ENCODE measurements at places on chromosomes 3 and 15.
A peak's percentile ranks its signal among the peaks of the same experiment; 100 is the strongest.

DNA sequence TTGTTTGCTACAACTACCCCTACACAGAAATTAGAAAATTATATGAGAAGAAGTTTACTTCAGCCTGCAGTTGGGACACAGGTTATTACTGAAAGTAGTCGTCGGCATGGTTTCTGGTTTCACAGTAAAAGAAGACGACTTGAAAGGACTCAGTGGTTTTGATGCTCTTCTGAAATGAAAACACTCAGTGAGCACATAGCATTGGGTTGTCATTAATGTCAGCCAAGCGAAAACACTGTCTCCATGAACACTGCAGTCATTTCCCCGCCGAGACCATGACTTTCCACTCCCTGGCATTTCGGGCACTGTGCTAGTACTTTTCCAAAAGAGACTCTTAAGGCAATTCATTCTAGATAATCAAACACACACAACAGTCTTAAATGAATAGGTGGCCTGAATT is 69.2 kb upstream of the ICE2 start:
- no peak for DNase-seq

DNA sequence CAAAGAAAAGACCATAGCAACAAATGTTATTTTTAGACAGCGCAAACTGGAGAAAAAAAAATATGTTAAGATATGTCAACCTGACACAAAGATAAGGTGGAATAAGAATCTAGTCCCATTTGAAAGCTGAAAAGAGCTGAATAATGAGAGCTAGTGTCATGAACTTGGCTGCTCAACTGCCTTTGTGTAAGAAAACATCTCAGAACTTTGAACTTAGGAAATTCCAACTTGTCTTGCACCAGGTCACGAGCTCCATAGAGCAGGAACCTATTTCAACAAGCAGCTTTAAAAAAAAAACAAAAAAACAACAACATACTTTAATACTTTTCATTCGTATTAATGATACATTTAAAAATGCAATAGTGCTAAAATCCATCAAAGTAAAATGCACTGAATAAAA is 79.5 kb downstream of the ZNF280D start:
- DNase-seq = no peak

DNA sequence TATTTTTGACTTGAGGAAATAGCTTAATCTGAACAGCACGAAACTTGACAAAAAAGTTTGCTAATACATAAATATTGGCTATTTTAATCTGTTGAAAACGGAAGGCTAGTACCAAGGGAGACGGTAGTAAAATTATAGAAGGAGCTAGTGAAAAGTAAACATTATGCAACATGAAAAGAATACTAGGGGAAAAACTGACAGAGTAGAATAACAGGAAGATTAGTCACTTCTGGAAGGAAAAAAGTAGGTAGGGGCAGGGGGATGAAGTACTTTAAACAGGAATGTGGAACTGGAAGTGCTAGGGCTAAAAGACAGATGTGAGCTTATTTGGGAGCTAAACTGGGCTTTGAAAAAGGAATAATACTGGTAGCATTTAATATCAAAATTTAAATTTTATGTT is 60.1 kb downstream of the MBNL1 start:
- DNase-seq = peak; percentile 67

DNA sequence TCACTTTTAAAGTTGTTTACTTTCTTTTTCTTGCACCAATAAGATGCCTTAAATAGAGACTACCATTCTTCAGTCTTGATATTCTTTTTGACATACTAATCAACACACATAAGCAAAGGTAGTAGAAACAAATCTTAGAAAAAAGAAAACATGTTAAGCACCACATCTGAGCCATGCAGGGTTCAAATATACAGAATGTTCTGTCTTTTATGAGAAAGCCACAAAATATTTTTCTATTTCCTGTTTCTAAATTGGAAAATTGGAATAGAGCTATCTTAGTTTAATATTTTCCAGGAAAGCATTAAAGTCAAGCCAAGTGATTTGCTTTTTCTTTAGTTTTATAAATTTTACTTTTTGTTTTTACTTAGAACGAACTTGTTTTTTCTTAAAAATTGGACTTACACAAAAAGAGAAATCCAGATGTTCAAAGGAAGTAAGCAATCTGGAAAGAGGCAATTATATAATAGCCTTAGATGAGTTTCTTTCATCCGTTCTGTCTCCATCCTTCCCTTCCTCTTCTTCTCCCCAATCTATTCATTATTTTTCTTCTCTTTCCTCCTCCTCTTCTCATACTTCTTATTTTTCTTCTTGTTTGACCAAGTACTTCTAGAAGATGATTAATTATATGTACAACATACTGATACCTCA is 731.7 kb downstream of the SQOR start:
- peak; percentile 10 for DNase-seq

DNA sequence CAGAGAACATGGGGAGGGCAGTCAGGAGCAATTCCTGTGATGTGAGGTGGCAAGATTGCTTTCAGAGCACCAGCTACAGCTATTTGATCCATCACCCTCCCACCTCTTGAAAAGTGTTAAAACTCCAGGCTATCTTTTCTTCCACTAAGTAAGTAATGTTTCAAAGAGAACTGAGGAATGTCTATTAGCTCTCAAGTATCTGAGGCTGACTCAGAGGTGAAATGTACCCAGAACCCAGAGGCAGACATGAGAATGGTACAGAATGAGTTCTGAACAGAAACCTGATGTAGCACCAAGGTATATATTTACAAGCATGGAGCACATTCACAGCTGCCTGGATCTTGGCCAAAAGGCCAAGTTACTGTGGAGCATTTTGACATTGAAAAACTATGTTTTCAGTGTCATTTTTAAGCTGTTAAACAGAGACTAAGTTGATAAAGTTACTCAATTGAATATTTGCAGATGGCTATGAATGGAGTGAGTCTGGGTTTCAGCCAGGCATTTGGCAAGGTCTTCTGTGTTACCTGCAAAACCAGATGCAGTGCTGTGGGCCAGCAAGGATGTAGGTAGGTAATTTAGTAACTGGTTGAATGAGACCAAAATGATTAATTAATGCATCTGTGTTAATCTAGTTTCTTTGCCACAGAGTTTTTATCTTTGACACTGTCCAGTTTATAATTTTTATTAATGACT is 227.7 kb upstream of the CD96 start:
- no peak for DNase-seq

DNA sequence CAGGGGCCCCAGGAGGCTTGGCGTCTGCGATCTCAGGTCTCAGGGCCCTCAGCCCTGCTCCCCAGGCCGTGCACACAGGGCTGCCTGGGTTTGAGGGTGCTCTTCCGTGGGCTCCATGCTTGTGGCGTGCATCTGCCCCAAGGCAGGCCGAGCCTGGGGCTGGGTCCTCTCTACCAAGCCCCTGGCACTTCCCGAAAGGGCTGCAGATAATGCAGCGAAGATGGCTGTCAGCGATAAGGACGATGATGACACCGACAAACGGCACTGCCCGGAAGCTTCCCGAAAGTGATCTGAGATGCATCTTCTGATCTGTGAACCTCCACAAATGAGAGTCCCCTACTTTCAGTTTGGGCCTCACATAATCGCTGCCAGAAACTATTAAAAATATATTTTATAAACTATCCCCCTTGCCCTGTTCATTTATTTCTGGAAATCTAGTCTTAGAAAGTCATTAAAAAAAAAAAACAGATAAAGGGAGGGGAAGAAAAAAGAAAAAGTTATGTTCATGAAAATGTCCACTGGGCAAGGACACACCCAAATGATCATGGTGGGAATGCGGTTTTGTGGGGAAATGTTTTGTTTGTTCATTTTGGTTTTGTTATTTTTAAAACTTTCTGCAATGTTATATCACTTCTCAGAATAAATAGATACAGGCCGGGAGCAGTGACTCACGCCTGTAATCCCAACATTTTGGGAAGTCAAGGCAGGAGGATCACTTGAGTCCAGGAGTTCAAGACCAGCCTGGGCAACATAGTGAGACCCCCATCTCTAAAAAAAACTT is 51.5 kb downstream of the RPN1 start:
- no peak for DNase-seq

DNA sequence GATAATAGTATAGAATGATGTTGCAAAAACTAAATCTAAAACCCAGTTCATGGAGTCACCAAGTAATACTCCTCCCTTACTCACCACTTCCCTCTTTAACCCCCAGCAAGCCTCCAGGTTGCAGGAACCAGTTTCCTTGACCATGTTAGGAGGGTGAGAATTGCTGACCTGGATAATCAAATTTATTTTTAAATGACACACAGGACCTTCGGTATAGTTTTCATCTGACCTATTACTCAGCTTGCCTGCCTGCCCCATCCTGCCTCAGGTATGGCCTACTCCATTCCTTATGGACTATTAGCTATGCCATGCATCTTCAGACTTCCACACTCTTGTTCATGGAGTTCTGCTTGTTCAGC is 883 bp downstream of the RTP4 start:
- DNase-seq = no peak

- no peak for DNase-seq
Observed at GRCh38 chr15:98770984-98771383, 122.6 kb downstream of the IGF1R start.

DNA sequence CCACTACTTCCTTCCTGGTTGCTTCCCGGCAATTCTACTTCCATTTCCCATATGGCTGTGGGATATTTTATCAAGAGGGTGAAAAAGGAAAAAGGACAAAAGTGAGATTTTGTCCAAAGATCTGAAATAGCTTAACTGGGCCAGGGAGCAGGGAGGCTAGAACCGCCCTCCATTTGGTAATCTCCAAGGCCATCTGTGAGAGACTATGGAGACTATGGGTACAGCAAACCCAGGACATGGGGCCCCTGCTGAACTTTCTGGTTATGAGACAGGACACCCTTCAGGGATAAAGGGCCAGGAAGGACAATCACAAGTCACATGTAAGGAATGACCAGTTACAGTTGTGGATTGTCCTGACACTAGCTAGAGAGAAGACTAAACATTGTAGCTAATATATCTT is 24.3 kb downstream of the ZSCAN2 start:
- DNase-seq = no peak

- no peak for DNase-seq
Observed at GRCh38 chr3:195208183-195208582, 62.8 kb downstream of the XXYLT1 start.

- DNase-seq = no peak
Observed at GRCh38 chr3:107925851-107926250, 165.0 kb downstream of the CD47 start.

DNA sequence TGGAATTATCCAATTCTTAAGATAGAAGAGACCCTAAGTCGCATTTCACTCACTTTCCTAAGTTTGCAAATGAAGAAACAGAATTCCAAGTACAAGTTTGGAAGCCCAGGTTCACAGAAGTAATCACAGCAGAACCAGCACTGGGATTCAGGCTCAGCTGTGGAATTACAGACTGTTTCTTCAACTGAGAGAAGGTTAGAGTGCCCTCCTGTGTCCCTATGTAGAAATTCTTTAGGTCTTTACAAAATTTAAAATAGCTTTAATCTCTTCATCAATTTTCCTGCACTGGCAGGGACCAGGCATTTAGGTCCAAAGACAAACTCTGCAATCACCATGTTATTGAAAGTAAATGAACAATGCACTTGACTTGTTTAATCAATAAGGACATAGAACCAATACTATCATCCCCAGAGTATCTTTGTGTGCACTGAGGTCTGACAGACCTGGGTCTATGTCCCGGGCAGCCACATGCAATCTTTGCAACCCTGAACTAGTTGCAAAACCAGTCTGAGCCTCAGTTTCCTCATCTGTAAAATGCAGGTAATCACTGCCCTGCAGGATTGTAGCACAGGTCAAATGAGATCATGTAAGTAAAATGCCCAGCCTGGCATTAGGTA is 96.3 kb upstream of the ZBED2 start:
- peak; percentile 48 for DNase-seq

DNA sequence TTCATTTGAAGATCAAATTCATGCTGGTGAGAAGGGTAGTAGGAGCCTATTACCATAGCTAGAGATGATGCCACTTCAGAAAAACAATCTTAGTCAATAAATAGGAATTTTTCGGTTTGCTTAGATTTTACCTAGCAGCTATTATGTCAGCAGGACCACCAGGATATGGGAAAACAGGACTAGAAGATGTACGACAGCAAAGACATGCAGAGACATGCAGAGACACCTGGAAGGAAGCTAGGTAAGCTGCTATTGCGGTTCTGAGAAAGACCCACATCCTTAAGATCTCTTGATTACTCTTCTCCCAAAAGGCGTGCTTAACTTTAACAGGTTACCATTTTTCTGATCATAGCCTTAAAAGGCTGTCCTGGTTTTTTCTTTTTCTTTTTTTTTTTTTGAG is 64.8 kb upstream of the THSD4 start:
- DNase-seq = no peak

GRCh38 chr3:12300137-12300536 is 11.3 kb downstream of the PPARG start:
- DNase-seq = no peak

DNA sequence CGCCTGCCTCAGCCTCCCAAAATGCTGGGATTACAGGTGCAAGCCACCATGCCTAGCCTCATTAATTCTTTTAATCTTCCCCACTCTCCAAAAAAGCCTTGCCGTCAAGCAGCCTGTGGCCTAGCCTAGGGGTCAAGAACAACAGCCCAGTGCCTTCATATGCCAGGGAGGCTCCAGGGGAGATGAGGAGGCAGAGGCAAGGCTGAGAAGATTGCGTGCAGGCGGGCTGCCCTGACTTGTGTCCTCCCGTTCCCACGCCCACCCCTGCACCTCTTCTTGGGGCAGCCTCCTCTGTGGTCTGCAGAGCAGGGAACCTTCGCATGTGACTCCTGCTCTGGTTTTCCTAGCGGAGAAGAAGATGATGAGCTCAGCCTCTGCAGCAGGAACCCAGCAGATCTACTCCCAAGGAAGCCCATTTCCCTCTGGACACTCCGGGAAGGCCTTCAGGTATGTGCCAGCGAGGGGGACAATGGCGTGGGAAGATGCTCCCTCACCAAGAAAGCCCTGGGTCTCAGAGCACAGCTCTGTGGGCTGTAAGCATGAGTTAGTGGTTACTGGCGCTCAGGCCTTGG is 118.5 kb upstream of the ABHD17C start:
- DNase-seq = no peak

- DNase-seq = peak; percentile 52
Observed at GRCh38 chr15:75947092-75947491, 43.4 kb downstream of the FBXO22 start.

GRCh38 chr3:62873451-62873760 is 1.8 kb downstream of the CADPS start:
- DNase-seq = no peak

DNA sequence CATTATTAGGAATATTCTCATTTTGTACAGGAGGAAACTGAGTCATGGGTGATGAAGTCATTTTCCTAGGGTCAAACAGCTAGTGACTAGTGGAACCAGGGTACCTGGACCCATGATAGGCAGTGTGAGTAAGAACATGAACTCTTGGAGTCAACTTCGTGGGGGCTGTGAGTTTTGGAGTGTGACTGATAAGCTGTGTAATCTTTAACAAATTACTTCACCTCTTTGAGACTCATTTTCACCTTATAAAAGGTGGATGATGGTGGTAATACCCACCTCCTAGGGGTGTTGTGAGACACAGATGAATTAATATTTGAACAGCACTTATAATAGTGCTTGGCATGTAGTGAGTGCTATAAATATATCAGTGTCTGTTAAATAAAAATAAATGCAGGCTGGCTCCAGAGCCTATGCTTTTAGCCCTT is 9.1 kb downstream of the SEMA6D start:
- DNase-seq = no peak

- DNase-seq = peak; percentile 57
Observed at GRCh38 chr3:25663347-25663868, 1.3 kb downstream of the TOP2B start.

Measured in A673 (cell line).